ENCODE measurements at places on chromosomes 1 and 21.

GRCh38 chr1:154607106-154607608 lies 829 bp downstream of the ADAR start:
- peak overlapping the region; percentile 68 for H3K4me3 ChIP-seq
- no peak for DNase-seq
- peak overlapping the region; percentile 56 for H3K27ac ChIP-seq
- no peaks in the 10 kb centered on the region for H3K36me3 ChIP-seq
- H3K27me3 ChIP-seq: no peaks in the 10 kb centered on the region

DNA sequence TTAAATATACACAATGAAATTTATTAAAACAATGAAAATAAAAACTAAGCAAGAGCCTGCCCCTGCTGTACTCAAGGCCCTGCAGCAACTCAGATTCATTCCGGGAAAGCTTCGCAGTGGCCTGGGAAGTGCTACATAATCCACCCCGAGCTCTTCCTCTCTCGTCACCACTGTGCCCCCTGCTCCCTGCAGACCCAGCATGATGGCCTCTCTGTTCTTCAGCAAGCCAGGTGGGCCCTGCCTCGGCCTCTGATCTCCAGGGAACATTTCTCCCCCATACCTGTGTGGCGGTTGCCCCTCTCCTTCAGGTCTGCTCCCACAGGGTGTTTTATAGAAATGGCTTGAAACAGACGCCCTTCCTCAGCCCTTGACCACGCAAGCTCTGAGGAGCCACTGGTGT lies 10.6 kb downstream of the RNF187 start:
- no peaks in the 10 kb centered on the region for H3K27me3 ChIP-seq
- DNase-seq: no peak
- no peak overlapping the region for H3K4me3 ChIP-seq
- H3K27ac ChIP-seq: no peak overlapping the region
- H3K36me3 ChIP-seq: peaks cover 22% of the 10 kb centered on the region
- no peaks in the 10 kb centered on the region for H3K4me1 ChIP-seq

GRCh38 chr1:71788113-71788512 lies 494.2 kb downstream of the NEGR1 start:
- no peak for DNase-seq
- H3K27me3 ChIP-seq: no peaks in the 10 kb centered on the region
- H3K4me1 ChIP-seq: no peaks in the 10 kb centered on the region
- H3K4me3 ChIP-seq: no peak overlapping the region
- H3K36me3 ChIP-seq: no peaks in the 10 kb centered on the region

DNA sequence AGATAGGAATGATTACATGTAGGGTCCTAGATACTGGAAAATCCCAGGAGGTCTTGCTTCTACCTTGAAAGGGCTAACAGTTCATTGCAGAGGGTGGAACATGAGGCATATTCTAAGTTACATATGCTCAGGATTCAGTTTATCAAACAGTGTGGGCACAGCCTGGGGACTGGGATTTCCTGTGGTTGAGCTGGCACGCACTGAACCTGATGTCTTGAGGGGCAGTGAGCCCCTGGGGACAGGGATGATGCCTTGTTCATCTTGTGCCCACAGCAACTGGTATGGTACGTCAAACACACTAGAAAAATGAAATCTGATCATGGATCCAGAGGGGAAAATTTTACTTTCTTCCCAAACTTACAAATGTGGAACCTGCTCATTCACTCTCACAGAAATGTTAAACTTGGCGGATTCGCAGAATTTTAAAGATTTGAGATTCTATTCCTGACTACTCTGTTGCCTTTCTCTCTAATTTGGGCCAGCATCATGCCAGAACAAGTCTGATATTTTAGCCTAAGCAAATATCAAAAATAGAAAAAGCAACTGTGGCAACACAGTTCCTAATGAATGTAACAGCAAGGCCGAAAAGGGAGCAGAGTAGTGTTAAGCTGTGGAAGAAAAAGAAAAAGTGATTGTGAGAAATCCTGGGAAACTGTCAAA lies 68.2 kb upstream of the COL24A1 start:
- H3K27me3 ChIP-seq: peaks cover 2% of the 10 kb centered on the region
- H3K36me3 ChIP-seq: no peaks in the 10 kb centered on the region
- no peak for DNase-seq
- H3K4me3 ChIP-seq: no peak overlapping the region
- no peak overlapping the region for H3K27ac ChIP-seq

DNA sequence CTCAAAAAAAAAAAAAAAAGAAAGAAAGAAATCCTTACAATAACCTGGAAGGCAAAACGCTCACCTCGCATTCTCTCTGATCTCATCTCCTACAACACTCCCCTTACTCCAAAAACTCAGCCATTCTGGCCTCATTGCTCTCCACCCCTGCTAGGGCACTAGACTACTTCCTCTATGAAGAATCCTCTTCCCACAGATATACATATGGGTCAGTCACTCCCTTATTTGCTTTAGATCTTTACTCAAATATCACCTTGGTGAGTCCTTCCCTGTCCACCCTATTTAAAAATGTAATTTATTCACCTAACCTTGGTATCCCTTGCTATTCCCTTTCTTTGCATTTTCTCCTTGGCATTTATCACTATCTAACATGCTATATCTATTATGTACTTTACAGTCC lies 24.6 kb upstream of the KIF1B start:
- H3K4me1 ChIP-seq: no peaks in the 10 kb centered on the region
- no peak for DNase-seq
- no peaks in the 10 kb centered on the region for H3K27me3 ChIP-seq
- H3K4me3 ChIP-seq: no peak overlapping the region

DNA sequence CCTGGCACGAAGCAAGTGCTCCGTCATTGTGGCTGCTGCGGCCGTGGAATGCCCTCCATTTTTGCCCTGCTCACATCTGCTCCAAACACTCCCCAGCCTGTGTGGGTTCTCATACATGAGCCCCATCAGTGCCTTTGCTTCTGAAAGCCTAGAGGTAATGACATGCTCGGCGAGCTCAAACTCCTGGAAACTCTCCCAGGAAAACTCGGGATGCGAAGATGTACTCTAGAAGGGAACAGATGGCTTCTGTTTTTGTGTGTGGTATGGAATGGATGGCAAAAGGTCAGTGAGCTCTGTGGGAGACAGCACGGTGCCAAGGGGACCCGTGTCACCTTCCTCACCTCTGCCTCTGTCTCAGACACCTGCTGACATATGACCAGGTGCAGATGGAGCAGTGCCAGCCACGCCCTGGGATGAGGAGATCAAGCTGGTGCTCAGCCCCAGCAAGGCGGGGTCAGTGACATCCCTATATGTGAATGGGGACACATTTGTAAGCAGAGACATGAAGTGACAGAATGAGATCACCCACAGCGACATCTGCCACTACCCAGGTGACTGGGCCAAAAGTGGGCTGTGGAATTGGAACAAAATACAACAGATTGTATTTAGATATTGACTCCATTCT lies 84.1 kb upstream of the COX20 start:
- no peak for DNase-seq
- no peaks in the 10 kb centered on the region for H3K36me3 ChIP-seq
- H3K27ac ChIP-seq: no peak overlapping the region
- no peaks in the 10 kb centered on the region for H3K27me3 ChIP-seq
- no peaks in the 10 kb centered on the region for H3K4me1 ChIP-seq

DNA sequence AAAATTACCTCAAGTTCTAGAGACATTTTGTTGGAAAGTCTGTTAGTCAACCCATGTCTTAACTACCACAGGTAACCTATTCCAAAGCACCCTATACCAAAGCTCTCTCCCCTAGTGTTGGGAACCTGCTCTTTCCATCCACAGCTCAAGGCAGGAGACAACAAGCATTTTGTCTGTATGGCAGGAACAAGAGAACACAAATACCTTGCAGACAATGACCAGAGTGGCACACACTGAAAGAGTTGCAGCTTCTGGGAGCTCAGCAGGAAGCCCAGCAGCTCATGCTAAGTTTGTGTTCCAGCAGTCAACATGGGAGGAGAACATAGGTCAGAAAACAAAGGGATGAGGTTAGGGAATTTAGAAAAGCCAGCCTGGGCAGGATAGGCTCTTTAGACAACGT lies 300.8 kb downstream of the HHIPL2 start:
- H3K4me3 ChIP-seq: no peak overlapping the region
- no peak for DNase-seq

- H3K27ac ChIP-seq: no peak overlapping the region
- H3K4me1 ChIP-seq: no peaks in the 10 kb centered on the region
- DNase-seq: peak; percentile 68
- no peak overlapping the region for H3K4me3 ChIP-seq
These were observed 46.6 kb downstream of the PACC1 start for GRCh38 chr1:212368073-212368484.

DNA sequence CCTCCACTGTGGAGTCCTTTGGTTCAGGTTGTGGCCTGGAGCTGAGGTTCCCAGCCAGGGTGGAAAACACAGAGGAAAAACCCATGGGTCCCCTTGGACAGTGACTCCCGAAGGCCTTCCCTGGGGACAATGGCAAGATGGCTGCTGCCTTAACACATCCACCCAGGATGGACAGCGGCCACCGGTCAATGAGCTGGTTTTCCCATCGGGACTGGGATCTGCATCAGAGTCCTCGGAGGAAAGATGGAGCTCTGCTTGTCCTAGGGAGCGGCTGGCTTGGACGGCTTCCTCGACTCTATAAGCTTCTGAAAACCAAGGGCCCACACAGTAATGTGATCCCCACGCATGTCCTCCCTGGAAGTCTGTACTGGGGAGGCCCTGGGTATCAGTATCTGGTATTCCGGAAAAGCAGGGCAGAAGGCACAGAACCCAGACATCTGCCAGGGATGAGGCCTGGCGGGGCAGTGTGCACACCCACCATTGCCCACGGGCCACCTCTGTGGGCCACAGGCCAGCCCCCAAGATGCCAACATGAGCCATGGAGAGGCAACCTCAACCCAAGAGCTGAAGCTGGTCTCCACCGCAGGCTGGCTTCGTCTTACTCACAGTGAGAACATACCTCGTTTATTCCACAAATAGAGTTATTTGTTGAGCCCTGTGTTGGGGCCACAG lies 94.7 kb upstream of the VAMP3 start:
- no peak for DNase-seq
- no peaks in the 10 kb centered on the region for H3K36me3 ChIP-seq
- H3K4me1 ChIP-seq: no peaks in the 10 kb centered on the region
- no peak overlapping the region for H3K27ac ChIP-seq
- no peak overlapping the region for H3K4me3 ChIP-seq

- peak; percentile 9 for DNase-seq
- no peak overlapping the region for H3K4me3 ChIP-seq
- H3K36me3 ChIP-seq: no peaks in the 10 kb centered on the region
- no peak overlapping the region for H3K27ac ChIP-seq
- no peaks in the 10 kb centered on the region for H3K4me1 ChIP-seq
These were observed 5.4 kb upstream of the DISP3 start for GRCh38 chr1:11473491-11474034.

GRCh38 chr21:24716281-24716918 lies 890.9 kb downstream of the MRPL39 start:
- H3K27ac ChIP-seq: no peak overlapping the region
- H3K4me1 ChIP-seq: no peaks in the 10 kb centered on the region
- DNase-seq: no peak
- no peaks in the 10 kb centered on the region for H3K27me3 ChIP-seq
- H3K4me3 ChIP-seq: no peak overlapping the region
- no peaks in the 10 kb centered on the region for H3K36me3 ChIP-seq

GRCh38 chr1:30409476-30410152 lies 313.8 kb downstream of the MATN1 start:
- H3K4me1 ChIP-seq: no peaks in the 10 kb centered on the region
- no peaks in the 10 kb centered on the region for H3K27me3 ChIP-seq
- no peaks in the 10 kb centered on the region for H3K36me3 ChIP-seq
- H3K27ac ChIP-seq: no peak overlapping the region
- DNase-seq: no peak
- H3K4me3 ChIP-seq: no peak overlapping the region

GRCh38 chr1:93839753-93840152 lies 39.3 kb downstream of the DNTTIP2 start:
- H3K36me3 ChIP-seq: no peaks in the 10 kb centered on the region
- peaks cover 4% of the 10 kb centered on the region for H3K4me1 ChIP-seq
- no peak overlapping the region for H3K4me3 ChIP-seq
- H3K27ac ChIP-seq: no peak overlapping the region

DNA sequence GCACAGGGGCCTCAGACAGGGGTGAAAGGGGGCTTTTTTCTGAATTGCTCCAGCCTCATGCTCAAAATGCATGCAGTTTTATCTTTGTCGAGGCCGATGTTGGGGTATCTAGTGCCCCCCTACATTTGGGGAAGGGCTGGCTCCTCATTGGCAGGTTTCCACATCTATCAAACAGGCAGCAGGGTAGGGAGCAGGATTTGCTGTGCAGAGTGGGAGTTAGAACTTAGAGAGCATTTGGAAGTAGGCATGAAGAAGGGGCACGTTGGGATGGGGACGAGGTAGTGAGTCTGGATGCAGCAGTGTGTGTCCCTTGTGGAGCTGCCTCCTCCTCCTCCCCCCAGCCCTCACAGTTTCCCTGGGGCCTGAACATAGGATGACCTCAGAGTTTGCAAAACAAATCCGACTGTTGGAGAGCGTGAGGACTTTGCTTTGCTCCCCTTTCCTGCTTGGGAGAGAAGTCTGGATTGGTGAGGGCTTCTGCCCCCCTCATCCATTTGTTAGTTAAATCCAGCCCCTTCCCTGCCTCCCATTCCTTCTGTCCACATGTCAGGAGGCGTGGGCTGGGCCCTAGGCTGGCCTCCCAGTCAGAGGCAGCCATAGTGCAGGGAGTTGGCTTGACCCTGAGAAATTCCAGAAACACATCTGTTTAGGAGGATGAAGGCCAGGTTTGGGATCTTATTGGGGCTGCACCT lies 36.9 kb upstream of the GPR37L1 start:
- no peaks in the 10 kb centered on the region for H3K36me3 ChIP-seq
- no peak for DNase-seq
- peaks cover 5% of the 10 kb centered on the region for H3K27me3 ChIP-seq
- H3K4me3 ChIP-seq: no peak overlapping the region

DNA sequence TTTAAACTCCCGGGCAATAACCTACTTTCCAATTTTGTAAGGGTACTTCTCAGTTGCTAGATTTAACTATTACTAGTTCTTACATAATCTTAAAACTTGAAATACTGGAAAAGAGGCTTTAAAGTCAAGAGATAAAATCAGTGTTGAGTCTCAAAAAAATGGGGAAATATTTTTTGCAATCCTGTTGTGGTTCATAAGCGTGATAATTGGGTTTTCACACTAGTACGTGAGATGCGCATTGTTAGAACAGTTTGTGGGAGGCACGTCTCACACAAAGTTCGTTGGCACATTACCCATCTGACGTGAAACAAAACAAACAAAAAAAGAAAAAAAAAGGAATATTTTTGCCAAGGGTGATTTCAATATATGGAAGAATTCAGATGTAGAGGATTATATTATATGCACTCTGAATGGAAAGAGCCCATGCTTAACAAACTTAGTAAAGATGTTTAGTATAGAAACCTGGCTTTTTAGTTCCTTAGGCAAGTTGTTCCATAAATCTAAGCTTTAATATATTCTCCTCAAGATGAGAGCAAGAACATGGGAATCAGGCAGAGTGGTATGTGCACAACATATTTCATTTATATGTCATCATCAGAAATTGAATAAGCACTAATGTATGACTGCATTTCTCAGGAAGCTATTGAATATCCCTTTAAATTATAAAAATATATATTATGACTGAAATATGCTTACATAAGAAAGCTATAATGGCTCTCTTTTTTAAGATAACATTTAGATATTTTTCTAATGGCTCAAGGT lies 73.9 kb upstream of the TNFSF4 start:
- H3K4me3 ChIP-seq: no peak overlapping the region
- H3K4me1 ChIP-seq: no peaks in the 10 kb centered on the region
- no peak overlapping the region for H3K27ac ChIP-seq
- H3K36me3 ChIP-seq: no peaks in the 10 kb centered on the region

- H3K4me3 ChIP-seq: no peak overlapping the region
- H3K4me1 ChIP-seq: no peaks in the 10 kb centered on the region
- H3K27me3 ChIP-seq: no peaks in the 10 kb centered on the region
- no peak overlapping the region for H3K27ac ChIP-seq
- DNase-seq: no peak
- no peaks in the 10 kb centered on the region for H3K36me3 ChIP-seq
These were observed 820.8 kb downstream of the BRINP3 start for GRCh38 chr1:189656628-189657530.

All from endothelial cell of umbilical vein (primary cell).